CD4-positive, alpha-beta memory T cell (primary cell): ENCODE measurements at places on chromosomes 16 and 17.

- no peak for DNase-seq
Observed at GRCh38 chr16:28062847-28063521, 530 bp downstream of the GSG1L start.

GRCh38 chr17:68378268-68379176 lies 78.8 kb downstream of the WIPI1 start:
- DNase-seq, result no peak

DNA sequence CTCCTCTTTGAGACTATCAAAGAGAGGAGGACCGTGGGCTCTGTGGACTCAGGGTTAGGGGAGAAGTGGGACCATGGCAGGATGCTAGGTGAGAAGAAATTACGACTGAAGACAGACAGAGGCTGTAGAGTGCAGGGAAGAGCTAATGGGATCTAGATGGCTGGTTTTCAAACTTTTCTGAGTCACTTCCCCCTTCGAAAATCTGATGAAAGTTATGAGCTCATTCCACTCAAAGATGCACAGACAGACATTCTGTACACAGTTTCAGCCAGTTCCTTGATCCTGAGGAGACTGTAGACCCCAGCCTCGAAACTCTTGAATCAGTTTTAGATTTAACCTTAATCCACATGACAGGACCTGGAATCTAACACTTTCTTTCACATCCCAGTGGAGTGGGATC lies 40.7 kb downstream of the RGS9 start:
- no peak for DNase-seq

DNA sequence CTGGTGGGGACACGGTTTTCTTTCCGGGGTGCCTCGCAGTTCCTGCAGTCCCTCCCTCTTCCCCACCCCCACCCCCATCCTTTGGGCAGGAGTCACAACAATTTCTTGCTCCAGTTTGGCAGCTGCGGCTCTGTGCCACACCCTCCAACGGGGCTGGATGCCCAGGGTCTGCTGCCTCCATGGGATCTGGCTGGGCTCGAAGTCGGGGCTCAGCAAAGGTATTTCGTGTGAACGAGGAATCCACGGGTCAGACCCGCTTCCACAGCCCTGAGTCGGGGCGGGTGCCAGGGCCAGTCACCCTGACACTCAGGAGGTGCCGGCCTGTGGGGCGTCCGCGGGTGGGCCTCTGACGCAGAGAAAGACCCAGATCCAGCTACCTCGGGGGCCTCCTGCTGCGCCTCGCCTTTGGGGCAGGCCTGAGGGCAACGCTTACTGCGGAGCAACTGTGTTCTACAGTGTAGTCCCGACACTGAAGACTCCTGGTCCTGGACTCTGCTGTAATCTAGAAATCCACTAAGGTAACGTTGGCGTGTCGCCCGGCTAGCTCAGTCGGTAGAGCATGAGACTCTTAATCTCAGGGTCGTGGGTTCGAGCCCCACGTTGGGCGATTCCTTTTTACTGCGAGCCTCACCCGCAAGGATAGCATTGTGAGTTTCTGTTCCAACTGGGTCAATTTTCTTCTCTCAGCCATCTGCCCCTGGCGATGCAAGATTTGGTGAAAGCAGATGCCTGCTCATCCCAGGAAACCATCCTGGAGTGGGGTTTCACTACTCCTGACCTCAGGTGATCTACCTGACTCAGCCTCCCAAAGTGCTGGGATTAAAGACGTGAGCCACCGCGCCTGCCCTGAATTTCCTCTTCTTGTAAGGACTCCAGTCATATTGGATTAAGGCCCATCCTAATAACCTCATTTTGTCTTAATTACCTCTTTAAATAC lies 12.6 kb upstream of the OR1F1 start:
- DNase-seq, result no peak

- no peak for DNase-seq
Observed at GRCh38 chr16:86101897-86102157, 202.9 kb downstream of the IRF8 start.

- no peak for DNase-seq
Observed at GRCh38 chr16:68553186-68553585, 14.1 kb downstream of the ZFP90 start.

GRCh38 chr16:29815032-29815721 lies 775 bp upstream of the PAGR1 start:
- no peak for DNase-seq

GRCh38 chr17:36055921-36056520 lies 8.1 kb upstream of the CCL18 start:
- DNase-seq, result no peak

DNA sequence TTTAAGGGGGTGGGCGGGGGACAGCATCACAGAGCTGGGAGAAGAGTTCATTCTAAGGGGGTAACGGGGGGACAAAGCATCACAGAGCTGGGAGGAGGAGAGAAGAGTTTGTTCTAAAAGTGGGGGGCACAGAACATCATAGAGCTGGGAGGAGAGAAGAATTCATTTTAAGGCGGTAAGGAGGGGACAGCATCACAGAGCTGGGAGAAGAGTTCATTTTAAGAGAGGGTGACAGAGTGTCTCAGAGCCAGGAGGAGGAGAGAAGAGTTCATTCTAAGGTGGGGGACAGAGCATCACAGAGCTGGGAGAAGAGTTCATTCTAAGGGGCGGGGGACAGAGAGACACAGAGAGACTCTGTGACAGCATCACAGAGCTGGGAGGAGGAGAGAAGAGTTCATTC lies 27.8 kb downstream of the ENDOV start:
- DNase-seq, result no peak

- DNase-seq, result no peak
Observed at GRCh38 chr17:48551596-48552465, 6.9 kb upstream of the HOXB2 start.

- DNase-seq, result no peak
Observed at GRCh38 chr17:17941015-17941414, 31.2 kb downstream of the TOM1L2 start.
